ENCODE measurements at places on chromosomes 11 and 22.

- peak; percentile 95 for DNase-seq
Observed at GRCh38 chr22:46087816-46088277, 62.5 kb upstream of the PPARA start.

DNA sequence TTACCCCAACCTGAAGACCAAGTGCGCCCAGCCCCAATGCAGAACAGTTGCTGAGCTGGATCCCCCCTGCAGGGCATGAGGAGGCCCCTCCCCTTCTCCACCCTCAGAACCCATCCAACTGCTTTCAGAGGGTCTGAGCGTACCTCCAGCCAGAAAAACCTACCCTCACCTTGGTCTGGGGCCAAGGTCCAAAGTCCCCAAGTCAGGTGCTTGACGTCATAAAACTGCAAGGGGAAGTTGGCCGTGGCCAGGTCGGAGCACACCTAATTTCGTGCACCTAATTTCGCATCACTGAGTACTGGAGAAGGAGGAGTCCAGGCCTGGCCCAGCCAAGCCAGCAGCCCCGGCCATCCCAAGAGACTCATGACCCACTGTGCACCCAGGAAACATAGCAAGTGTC is 289.8 kb downstream of the CTTN start:
- DNase-seq: no peak

GRCh38 chr11:30282289-30282631 is 40.6 kb upstream of the ARL14EP start:
- DNase-seq: no peak

- DNase-seq: no peak
Observed at GRCh38 chr11:33946930-33947329, 55.1 kb upstream of the LMO2 start.

DNA sequence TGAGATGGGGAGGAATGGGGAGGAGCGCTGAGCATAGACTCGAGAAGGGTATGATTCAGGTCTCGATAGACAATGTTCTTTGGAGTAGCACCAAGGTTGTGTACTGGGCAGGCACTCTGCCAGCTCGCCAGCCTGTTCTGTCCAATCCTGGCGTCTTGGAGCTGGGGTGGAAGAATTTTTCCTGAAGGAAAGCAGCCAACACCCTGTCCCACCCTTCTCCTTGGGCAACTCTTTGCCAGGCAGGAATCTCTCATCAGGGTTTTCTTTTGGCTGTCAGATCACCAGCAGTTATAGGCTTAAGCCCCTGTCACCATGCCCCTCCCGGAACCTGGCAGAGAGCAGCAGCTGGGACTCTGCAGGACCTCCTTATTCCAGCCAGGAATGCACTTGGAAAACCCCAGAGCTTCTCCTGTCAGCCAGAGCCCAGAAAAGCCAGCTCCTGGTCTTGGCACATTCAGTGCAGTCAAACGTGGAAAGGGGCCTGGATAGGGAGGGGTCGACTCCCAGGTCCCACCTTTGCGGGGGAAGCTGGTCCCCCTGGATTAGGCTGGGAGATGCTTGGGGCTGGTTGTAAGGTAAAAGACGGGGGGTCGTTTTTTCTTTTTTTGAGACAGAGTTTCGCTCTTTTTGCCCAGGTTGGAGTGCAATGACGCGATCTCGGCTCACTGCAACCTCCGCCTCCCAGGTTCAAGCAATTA is 14.4 kb upstream of the SPTBN2 start:
- DNase-seq: no peak

All from cardiac fibroblast (primary cell).